GM23248 (cell line): ENCODE measurements at places on chromosomes 16 and 17. TPM values are rescaled to one million over a fixed set of nuclear protein-coding genes. Genes with fewer than 3 reads are reported as not detected.

- peak; percentile 56 for DNase-seq
Observed at GRCh38 chr16:14354561-14355351, 275.3 kb downstream of the PARN start.

GRCh38 chr16:49148410-49148809 lies 133.2 kb downstream of the CBLN1 start:
- DNase-seq = no peak

GRCh38 chr16:86618431-86619238 lies 40.3 kb downstream of the FOXL1 start:
- peak; percentile 25 for DNase-seq

The PRKCB gene
- not detected in 2 replicates for polyA plus RNA-seq

- peak; percentile 24 for DNase-seq
Observed at GRCh38 chr16:14111713-14112538, 40.8 kb downstream of the MRTFB start.

- no peak for DNase-seq
Observed at GRCh38 chr16:81492965-81493754, 48.6 kb downstream of the CMIP start.

DNA sequence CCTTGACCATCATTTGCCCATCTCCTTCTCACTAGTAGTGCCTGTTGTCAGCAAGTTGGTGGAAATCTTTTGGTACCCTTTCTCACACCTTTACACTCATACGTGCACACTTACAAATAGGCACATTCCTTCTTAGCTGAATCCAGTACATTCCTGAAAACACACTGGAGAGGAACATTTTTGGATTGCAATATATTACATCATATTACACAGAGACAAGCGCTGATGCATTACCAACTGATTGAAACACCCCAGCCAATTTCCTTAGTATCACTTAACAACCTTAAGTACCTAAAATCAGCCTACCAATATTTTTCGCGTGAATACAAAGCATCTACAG lies 64.1 kb downstream of the PLCG2 start:
- peak; percentile 14 for DNase-seq

GRCh38 chr16:7419441-7419840 lies 86.8 kb downstream of the RBFOX1 start:
- DNase-seq = no peak

The VAMP2 gene
- 25.5 and 27.1 TPM in 2 replicates for polyA plus RNA-seq

DNA sequence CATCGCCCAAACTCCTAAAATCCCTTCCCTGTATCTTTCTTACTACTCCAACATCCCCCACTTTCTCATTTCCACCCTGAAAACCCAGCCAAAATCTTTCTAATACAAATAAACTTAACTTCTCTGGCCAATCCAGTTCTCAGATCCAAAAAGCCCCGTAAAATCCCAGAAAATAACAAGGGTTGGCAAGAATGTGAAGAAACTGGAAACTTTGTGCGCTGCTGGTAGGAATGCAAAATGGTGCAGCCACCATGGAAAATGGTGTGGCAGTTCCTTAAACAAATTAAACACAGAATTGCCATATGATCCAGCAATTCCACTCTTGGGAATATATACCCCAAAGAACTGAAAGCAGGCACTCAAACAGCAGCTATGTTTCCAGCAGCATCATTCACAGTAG lies 24.1 kb downstream of the LRRC75A start:
- no peak for DNase-seq

DNA sequence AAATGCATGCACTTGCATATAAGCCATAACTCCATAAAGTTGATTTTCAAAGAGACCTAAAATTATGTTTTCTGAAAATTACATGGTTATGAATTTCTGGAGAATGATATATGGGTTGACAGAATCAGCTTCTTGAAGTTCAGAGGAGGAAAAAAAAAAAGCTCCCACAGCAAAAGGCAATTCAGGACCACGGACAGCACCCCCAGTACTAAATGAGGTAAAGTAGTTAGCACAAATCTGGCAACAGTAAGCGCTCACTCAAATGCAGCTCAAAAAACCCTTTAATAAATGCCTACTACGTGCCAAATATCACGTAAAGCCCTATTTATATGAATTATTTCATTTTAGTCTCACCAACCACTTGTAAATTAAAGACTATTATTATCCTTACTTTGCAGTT lies 135.2 kb downstream of the SHISA9 start:
- peak; percentile 55 for DNase-seq

- peak; percentile 44 for DNase-seq
Observed at GRCh38 chr16:11668623-11669379, 546 bp downstream of the SNN start.

DNA sequence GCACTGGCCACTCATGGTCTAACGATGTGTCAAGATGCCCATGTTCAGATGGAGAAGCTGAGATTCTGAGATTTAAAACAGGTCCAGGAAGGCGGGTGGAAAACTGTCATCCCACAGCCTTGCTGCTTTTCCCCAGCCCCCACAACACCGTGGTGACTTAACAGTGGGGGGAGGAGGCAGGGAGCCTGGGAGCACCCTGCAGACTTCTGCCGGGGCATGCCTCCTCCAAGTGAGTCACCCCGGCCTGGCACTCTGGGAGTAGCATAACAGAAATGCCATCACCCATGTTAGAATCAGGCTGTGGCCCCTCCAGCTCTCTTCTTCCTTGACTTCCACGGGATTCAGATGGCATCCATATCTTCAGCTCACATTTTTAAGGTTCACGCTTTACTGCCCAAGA lies 164.8 kb downstream of the CBLN1 start:
- peak; percentile 2 for DNase-seq

- no peak for DNase-seq
Observed at GRCh38 chr17:34479371-34479770, 100.0 kb upstream of the TMEM132E start.
